ENCODE measurements at places on chromosomes 6 and 20.

DNA sequence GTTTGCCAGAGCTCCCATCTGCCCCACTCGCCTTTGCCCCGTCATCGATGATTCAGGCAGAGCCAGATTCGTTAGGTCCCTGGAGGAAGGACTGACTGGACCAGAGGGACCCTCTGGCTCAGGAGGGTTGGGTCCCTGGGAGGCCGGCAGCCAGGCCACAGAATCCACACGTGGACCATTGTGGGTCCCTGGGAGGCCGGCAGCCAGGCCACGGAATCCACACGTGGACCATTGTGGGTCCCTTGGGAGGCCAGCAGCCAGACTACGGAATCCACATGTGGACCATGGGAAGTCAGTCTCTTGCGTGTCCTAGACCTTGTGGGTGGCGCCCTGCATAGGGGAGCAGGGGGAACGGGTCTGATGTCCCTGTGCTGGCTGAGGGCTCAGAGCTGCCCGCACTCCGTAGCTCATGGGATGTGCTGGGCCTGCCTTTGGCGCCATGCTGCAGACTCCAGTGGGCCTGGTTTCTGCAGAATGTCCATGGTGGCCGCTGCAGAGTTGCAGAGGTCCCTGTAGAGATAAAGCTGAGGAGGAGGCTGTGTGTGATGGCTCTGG is 23.5 kb downstream of the UCKL1 start:
- no peak for DNase-seq

DNA sequence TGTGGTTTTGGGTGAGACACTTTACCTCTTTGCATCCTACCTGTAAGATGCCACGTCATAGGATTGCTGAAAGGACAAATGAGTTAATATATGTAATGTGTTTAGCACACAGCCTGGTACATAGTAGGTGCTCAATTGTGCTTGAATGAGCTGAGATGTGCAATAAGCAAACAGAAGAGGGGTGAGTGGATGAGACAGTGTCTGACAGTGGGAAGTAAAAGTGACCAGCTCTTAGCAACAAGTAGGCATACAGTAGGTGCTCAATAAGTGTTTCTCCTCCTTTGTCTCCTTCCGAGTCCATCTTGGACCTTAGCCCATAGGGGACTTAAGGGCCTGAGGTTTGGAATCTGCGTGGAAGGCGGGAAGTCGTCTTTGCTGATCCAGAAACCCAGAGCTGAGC is 104.7 kb downstream of the CEBPB start:
- DNase-seq = no peak

DNA sequence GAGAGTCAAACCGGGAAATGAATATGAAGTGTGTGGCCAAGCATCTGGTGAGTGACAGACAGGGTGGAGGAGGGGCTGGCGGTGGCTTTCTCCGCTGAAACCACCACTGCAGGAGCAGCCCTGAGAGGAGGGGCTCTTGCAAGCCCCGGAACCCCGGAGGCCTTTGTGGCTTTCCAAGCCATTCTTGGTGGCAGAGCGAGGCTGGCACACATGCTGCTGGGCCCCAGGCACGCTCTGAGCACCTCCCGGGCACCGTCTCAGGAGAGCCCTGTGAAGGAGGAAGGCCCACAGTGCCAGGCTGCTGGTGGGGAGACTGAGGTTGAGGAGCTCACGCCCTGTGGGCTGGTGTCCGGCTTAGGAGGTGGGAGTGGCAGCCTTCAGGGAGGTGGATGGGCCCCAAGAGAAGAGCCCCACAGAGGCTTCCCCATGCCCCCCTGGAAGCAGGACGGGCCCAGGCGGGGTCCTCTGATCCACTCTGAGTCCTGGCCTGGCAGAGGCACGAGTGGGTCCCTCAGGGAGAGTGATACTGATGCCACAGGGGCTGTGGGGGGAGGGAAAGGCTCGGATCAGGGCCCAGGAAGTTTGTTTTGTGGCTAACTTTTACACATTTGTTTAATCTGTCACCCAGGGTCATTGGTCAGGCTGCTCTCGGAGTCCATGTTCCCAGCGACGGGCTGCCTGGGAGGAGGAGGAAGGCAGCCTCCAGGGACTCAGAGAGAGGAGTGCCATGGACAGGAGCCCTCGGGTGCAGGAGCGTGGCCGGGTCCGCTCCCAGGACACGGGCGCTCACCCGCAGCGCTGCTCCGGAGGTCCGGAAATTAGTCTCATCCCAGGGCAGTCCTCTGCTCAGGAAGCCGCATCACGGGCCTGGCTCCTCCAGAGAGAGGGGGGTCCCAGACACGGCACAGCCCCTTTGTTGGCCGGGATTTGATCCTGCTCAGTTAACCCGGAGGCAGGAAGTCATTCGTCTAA is 170.7 kb downstream of the ERMARD start:
- DNase-seq = no peak

DNA sequence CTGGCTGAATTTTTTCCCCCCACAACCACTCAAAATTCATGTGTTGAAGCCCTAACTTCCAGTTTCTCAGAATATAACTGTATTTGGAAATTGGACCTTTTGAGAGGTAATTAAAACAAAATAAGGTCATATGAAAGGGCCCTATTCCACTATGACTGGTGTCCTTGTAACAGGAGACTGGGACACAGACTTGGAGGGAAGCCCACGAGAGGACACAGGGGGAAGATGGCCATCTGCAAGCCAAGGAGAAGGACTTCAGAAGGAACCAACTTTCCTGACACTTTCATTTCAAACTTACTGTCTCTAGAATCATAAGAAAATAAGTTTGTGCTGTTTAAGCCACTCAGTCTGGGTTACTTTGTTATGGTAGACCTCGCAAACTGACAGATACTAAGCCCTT is 134.6 kb downstream of the ATXN1 start:
- DNase-seq = no peak

DNA sequence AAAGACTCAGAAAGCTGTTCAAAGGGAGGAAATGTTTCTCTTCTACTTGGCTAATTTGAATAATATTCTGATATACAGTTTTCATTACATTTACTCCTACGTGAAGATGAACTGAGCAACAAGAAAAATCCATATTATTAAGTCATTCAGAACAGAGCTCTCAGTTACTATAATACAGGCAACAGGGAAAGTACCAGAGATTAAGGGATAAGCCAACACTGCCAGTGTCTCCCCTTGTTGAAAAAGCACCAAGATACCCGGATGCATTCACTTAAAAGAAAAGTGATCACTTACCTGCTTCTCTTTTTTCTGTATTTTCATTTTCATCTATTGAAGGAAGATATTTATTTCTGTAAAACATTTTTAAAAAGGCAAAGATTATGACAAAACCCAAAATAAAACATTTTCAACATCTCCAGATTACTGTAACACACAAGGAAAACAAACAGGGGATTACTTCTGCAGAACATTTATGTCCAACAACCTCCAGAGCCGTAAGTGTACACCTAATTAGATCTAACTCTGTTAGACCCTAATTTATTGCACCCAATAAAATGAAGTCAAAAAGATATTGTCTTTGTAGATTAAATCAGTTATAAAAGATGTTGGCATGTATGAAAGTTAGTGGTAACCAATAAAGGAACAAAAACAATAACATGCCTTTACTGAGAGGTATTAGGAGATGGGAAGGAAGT is 67.0 kb downstream of the CHD6 start:
- DNase-seq = no peak

GRCh38 chr6:164057876-164058275 is 643.4 kb downstream of the QKI start:
- DNase-seq = no peak

DNA sequence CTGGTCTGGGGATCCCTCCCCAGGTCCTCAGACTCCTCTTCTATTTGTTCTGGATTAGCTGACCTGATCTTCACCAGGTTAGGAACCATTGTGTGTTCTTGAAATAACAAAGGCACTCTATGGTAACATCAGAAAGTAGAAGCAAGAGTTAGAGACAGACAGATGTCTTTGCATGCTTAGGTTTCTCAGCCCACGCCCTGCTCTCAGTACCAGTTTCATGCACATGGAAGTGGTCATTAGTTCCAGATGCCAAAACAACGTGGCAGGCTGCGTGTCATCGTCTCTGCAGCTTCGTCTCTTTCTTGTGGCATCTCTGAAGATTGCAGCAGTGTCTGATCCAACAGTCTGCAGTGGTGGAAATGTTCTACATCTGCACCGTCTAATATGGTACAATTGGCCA is 89.4 kb downstream of the PACRG start:
- no peak for DNase-seq

- DNase-seq = no peak
Measured at GRCh38 chr20:20666359-20666758, 46.1 kb downstream of the RALGAPA2 start.

GRCh38 chr20:60584221-60584620 is 626.0 kb downstream of the CDH26 start:
- no peak for DNase-seq

DNA sequence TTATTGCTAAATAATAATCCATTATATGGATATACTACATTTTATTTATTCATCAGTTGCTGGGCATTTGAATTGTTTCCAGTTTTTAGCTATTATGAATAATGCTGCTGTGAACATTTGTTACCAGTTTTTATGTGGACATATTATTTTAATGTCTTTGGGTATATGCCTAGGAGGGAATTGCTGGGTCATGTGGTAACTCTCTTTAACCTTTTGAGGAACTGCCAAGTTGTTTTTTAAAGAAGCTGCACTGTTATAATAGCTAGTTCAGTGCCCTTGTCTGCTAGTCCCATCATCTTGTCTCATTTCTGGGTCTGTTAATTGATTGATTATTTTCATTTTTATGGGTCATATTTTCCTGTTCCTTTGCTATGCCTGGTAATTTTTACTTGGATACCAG is 56.3 kb downstream of the FOXO3 start:
- no peak for DNase-seq

DNA sequence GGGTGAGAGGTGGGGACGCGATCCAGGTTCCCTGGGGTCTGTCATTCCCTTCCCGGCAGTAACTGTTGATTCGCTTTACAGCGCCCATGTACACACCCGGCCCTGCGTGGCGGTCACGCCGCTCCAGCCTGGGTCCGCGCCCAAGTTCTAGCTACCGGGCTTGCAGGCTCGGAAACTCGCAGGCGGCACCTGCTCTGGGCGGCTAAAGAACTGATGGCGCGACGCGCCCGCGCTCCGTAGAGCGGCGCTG is 1.4 kb upstream of the POU3F2 start:
- DNase-seq = peak; percentile 81

GRCh38 chr6:34914358-34914757 is 25.3 kb downstream of the ANKS1A start:
- no peak for DNase-seq

DNA sequence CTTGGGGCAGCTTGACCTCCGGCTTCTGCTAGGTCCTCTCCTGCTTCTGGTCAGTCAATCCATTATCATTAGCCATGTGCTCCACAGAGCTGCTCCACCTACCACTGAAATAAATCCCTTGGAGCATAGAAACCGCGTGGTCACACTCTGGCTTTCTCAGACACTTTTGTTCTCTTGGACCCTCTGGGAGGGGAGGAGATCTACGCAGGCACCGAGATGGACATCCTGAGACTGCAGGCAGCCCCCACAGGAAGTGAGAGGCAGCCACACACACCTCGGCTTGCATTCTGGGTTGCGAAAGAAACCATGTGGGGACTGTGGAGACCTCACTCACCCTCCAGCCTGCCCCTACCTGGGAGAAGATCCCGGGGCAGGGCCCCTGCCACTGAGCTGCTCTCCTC is 79.5 kb downstream of the FYN start:
- DNase-seq = no peak

- no peak for DNase-seq
Measured at GRCh38 chr20:51439160-51439689, 103.3 kb downstream of the NFATC2 start.

DNA sequence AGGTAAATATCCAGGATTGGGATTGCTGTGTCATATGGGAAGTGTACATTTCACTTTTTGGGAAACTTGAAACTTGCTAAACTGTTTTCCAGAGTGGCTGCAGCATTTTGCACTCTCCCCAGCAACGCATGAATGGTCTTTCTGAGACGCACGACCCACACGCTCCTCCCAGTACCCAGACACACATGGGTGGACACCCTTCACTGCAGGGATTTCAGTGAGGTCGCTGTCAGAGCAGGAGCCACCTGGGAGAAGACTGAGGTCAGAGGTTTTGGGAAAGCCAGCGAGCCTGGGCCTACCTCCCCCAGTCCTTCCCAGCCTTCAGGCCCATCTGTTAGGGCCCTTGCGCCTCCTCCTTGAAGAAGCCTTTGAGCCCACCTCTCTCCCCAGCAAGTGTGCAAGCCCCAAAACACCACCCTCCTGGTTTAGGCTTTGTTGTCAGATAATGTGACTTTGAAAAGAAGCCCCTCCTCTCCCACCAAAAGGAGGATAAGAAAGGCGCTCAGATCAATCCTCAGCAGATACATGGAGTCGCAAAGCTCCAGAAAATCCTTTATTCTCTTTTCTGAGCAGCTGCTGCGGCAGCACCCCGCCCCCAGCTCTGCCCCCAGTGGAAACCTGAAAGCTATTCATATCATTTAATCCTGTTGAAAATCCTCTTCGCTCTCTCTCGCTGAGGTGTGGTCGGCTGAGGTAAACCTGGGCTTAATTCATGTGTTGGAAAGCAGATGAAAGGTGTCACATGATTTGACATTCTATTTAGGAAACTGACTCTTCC is 12.7 kb upstream of the JAG1 start:
- DNase-seq = no peak

GRCh38 chr6:31332637-31333602 is 24.1 kb downstream of the HLA-B start:
- no peak for DNase-seq

DNA sequence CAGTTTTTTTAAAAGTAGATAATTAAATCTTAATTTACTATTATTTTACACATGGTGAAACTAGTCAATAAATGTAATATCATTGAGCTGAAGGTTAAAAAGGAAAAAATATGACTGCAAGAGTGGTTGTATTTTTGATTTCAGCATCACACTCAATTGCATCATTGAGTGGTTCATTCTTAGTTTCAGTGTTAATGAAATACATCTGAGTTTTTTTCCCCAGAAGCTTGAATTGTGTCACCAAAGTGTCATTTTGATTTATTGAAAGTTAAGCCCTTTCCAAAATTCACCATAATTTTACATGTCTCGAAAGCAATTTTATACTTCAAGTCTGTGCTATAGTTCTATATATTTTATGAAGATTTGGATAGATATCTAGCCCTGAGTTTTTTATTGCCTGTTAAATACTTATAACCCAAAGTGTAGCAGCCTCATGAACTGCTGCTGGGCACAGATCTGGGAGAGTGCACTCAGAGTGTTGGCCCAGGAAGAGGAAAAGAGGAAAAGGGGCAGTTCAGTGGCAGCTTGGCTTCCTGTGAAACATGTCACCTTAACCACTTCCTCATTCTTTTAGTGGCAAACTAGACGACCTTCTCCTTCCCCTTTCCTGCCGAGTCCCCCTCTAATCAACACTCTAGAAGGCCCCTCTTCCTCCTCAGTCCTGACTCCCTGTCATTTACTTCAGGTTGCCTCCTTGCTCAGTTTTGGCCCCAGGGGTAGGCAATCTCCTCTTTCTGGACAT is 140.7 kb downstream of the ESR1 start:
- no peak for DNase-seq
